Stimulated activated CD4-positive, alpha-beta T cell treated with anti-CD3 and anti-CD28 coated beads, Interleukin-1b, Interleukin-23, amount 100 ng/mL, for 48 hours (primary cell): ENCODE measurements at places on chromosomes 5 and 9.

DNA sequence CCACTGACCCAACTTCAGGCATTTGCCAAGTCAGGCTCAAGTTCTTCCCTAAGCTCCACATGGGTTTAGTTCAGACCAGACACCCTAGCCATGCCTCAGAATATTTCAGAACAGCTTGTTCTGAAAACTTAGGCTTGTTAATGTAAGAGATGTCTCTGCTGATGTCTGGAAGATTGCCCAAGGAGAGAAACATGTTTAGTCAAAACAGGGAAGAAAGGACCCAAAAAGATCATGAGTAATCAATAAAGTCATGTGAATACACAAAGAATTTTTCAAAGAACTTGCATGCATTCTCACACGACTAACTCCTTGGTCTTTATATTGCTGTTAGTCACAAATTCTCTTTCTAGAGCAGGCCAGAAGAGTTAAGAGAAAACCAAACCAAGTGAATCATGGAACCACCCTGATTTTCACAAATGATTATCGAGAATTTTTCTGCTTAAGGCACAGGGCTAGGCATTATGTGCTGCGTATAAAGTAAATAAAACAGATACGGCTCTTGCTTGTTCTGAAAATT is 158.1 kb upstream of the HMHB1 start:
- no peak for DNase-seq

- DNase-seq, result no peak
Measured at GRCh38 chr9:124372038-124372437, 43.2 kb downstream of the PSMB7 start.

DNA sequence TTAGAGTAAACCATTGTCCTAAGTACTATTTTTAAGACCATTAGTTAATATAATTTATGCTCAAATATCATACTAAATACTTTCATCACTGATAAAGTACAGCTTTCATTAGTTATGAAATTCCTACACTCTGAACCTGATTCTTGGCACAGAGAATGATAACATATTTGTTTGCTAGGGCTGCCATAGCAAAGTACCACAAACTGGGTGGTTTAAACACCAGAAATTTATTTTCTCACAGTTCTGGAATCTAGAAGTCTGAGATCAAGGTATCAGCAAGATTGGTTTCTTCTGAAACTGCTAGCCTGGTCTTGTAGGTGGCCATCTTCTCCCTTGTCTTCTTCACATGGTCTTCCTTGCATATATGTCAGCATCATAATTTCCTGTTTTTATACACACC is 608.4 kb downstream of the TLE1 start:
- DNase-seq, result no peak

- no peak for DNase-seq
Measured at GRCh38 chr5:173291722-173292658, 36.2 kb downstream of the STC2 start.

DNA sequence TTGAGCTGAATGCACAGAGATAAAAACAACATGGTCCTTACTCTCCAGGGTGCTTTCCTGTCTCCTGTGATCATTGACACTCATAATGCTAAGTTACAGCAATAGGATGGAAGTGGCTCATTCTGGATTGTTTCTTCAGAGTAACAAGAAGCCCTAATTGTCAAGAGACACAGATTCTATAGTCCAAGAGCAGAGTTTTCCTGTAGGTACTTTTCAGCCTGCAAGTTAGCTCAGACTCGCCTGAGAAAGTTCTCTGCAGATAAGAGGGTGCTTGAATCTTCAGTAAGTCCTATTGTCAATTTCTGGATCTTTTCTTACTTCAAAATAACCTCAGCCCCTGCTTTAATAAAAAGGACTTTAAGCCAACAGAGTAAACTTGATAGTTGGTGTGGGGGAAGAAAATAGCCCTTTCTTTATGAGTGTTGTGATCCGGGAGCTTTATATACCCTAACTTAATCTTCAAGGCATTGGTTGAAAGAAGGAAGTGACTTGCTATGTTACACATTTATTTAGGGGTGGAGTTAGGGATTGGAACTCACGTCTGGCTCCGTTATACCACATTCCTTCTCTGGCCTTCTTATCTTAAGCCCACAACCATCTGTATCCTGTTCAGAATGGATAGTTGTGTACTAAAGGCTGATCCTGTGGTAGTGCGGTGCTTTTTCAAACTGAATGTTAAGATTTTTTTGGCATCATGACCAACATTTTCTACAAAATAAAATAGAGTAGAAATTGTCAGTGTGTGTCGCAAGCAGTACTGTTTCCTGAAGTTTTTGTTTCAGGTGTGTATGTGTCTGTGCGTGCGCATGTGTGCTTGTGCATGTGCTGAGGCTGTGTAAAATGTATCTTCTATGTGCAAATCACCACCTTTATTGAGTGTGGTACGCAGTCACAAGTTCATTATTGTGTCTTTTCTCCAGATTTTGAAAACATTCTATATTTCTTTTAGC is 173.9 kb downstream of the WDR70 start:
- no peak for DNase-seq

GRCh38 chr5:1173485-1174070 is 27.8 kb upstream of the SLC6A19 start:
- DNase-seq, result no peak

- no peak for DNase-seq
Measured at GRCh38 chr5:158637039-158637438, 462.7 kb downstream of the EBF1 start.

- DNase-seq, result no peak
Measured at GRCh38 chr5:122405751-122406150, 93.7 kb downstream of the SNCAIP start.

DNA sequence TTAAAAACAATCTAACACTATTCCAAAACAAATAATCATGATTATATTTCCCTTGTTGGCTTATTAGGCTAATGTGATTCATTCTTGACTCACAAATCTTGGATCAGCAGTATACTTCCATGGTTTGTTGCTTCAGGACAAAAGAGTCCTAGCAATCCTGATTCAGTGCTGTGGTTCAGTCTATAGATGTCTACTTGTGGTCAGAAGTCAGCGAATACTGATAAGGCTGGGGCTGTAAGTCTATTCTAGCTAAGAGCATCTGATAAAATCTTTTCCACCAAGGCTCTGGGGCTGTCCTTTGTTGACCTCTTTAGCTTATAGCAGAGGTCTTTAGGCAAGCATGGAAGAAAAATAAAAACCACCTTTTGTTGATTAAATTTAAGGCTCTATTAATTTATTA is 4.4 kb upstream of the SMIM3 start:
- DNase-seq, result no peak

DNA sequence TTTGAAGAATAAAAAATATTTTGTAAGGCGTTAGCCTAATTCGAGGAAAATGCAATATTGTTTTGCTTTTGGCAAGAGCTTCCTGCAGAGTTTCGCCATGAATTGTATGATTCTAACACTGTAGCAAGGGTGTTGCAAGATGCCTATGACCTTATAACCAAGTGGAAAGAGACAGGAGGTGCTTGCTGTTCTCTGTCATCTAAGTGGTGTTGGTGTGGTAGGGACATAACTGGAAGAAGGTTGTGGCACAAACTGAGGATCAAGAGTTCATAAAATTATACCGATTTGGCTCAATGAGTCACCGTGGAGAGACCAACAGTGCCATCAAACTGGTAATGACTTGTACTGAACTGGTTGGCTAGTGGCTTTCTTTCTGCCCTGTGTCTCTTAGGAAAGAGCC is 6.3 kb downstream of the STC2 start:
- DNase-seq, result no peak

DNA sequence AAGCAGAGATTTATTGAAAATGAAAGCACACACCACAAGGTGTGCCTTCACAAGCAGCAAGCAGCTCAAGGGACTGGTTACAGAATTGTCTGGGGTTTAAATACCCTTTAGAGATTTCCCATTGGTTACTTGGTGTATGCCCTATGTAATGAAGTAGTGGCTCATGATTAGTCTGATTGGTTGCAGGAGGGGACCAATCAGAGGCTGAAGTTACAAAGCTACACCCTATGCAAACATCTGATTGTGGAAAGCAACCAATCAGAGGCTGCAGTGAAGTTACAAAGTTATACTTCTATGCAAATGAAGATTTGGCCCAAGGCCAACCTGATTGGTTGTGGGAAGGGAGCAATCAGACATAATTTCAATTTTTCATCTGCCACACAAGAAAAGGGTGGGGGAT is 119.9 kb downstream of the C9orf152 start:
- DNase-seq, result no peak

DNA sequence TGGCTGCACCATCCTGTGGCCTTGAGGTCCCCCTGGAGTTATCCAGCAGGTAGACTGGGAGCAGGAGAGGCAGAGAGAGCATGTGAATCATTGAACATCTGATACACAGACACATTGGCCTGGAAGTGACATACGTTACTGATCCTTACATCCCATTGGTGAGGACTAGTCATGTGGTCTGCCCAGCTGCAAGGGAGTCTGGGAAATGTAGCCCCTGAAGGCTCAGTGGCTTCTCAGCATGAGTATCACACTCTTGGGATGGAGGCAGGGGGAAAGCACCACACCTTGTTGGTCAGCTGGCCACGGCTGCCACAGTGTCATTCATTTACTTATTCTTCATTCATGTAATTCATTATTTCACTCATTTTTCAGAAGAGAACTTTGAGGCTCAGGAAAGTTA is 13.3 kb upstream of the KCNMB1 start:
- no peak for DNase-seq

DNA sequence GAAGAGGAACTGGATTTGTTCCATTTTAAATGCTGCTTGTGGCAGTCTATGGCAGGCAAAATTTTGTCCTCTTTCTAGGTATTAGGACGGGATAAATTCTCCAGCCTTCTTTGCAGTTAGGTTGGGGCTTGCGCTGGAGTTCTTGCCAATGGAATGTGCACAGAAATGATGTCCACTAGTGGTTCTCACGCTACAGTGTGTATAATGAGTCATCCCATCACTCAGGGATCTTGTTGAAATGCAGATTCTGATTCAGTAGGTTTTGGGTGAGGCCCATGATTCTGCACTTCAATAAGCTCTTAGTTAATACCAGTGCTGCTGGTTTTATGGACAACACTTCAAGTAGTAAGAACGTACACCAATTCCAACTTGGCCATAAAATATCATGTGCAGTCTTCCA is 317.6 kb upstream of the KLF4 start:
- no peak for DNase-seq

GRCh38 chr5:31407921-31408693 is 123.8 kb downstream of the DROSHA start:
- DNase-seq, result no peak
